ENCODE measurements at places on chromosomes 5 and 9.
A peak's percentile ranks its signal among the peaks of the same experiment; 100 is the strongest.

DNA sequence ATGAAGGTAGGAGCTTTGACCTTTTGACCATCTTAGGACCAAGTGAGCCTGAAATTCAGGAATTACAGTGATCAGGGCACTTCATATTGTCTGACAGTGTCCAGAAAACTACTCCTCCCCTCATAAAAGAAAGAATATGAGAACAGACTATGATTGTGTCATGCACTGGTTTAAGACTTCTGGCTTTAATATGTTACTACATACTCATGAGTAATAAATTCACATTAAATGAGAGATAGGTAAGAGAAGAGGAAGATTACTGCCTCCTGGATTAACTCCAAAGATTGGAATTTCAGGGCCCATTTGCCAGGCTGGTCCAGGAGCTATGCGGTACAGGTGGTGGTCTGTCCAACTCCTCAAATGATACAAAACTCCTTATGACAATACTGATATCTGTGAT lies 213.5 kb upstream of the ADRA1B start:
- DNase-seq, result no peak

GRCh38 chr5:166074582-166075481 lies 2216.6 kb upstream of the WWC1 start:
- DNase-seq, result no peak

DNA sequence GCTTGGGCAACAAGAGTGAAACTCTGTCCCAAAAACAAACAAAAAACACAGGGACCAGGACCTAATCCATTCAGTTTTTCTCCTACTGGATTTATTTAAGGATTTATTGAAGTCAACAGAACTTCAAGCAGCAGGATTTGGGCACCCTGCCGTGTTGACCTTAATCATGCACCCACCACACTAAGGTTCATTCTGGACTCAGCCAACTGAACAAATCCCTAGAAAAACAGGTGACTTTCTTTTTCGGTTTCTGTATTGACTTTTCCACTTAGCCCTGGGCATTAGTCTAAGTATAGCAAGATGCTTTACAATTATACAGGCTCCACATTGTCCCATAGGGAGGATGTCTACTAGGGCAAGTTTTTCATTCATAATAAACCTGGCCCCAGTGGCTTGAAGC lies 30.0 kb downstream of the ZNF131 start:
- DNase-seq, result no peak

- no peak for DNase-seq
These were observed 62.3 kb downstream of the GDNF start for GRCh38 chr5:37777432-37778130.

DNA sequence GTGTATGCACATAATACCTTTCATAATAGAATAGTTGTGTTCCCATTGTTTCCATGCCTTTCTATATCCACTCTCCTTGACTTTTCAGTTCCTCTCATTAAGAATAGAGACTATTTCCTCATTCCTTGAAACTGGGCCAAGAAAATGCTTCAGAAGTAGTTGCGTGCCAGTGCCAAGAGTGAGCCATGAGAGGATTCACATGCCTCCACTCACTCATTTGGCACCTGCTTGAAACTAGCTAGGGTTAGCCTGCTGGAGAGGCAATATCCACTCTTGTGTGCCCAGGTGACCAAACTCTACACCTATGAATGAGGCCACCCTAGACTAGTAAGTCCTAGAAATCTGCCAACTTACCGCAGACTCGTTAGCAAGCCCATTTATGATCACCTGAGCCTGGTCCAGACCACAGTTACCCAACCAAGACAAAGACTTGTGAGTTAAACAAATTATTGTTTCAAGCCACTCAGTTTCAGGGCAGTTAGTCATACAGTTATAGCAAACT lies 276.3 kb downstream of the EPB41L4A start:
- DNase-seq, result no peak

GRCh38 chr5:1036504-1037122 lies 28.0 kb downstream of the NKD2 start:
- DNase-seq, result no peak

- DNase-seq, result peak; percentile 44
These were observed 773.4 kb downstream of the BRINP1 start for GRCh38 chr9:118595719-118596305.

GRCh38 chr5:79263-79662 lies 12.7 kb upstream of the PLEKHG4B start:
- no peak for DNase-seq

- no peak for DNase-seq
These were observed 20.3 kb downstream of the AK8 start for GRCh38 chr9:132857616-132858342.

DNA sequence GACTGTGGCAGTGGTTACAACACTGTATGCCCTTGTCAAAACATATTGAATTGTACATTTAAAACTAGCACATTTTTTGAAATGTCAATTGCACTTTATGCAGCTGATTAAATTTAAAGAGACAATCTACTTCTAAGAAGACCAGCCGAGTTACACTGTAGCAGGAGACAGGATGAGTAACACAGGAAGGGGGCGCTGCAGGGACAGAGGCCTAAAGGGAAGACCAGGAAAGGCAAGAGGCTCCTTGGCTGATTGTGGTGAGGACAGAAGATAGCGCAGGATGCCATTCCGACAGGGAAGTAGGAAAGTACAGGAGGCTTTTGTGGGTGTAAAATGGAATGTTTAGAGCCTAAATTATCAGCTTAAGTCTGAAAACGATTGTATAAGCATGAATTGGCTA lies 28.2 kb upstream of the PPP2R2B start:
- DNase-seq, result peak; percentile 2

DNA sequence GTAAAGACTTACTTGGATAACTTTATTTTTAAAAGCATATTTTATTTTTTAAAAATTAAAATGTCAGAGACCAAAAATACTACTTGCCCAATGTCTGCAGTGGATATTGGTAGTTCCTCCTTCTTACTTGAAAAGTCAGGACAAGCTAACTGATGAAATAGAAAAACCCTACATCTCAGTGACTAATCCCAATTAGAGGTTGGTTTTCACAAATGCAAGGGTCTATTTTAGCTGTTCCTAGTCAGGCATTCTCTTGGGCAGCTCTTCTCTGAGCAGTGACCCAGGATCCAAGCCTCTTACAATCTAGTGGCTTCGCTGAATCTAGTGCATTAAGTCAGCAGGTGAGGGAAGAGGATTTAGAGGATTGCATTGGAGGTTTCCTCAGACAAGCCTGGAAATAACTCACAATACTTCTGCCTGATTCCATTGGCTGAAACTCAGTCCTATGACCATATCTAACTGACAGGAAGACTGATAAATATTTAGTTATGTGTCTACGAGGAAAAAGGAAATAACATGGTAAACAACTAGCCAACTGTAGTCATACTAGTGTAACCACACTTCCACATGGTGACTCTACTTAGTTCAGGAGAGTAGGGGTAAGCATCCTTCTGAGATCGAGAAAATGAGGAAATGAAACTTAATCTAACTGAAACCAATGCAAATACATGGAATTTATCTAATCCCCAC lies 34.2 kb upstream of the MIER3 start:
- no peak for DNase-seq

DNA sequence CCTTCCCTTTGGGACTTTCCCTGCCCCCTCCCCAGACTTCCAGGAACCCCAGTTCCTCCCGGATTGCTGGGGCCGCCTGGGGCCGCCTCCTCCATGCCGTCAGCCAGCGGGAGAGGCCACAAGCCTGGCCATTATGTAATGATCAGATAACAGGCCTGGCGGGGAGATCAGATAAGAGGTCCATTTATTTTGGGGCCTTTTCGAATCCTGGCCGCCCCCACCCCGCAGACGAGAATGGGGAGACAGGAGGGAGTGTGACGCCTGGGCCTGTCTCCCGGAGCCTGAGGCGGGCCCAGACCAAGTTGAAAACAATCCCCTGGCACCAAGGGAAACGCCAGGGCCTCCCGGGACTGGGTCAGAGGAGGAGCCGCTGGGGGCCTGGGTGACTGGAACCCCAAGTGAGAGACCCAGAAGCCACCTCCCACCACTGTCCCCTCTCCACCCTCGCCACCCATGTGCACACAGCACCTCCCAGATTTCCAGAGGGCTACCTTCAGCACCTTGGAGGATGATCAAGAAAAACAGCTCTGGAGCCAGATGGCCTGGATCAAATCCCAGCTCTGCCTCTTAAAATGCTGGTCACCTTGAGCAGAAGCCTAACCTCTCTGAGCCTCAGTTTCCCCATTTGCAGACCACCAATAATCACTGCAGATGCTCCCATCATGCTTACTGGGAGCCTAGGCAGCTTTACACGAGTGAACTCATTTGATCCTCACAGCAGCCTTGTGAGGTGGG lies 7.8 kb downstream of the ENG start:
- no peak for DNase-seq

DNA sequence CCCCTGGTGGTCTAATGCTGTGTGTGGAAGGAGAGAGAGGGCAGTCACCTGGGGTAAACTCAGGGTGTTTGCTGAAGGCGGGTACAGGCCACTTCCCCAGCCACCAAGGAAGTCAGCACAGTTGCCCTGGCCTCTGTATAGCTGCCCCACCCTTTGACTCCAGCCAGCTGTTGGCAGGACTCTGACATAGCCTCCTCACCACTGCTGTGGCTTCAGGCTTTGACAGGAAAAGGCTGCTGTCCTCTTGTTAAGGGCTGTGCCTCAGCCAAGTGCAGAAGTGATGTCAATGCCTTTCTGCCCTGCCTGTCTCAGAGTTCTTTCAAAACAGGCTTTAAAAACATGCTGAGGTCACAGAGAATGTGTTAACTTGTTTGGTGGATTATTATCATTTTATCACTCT lies 487.2 kb upstream of the KLF4 start:
- no peak for DNase-seq

- no peak for DNase-seq
These were observed 20.6 kb upstream of the CYLC2 start for GRCh38 chr9:102974530-102974929.

DNA sequence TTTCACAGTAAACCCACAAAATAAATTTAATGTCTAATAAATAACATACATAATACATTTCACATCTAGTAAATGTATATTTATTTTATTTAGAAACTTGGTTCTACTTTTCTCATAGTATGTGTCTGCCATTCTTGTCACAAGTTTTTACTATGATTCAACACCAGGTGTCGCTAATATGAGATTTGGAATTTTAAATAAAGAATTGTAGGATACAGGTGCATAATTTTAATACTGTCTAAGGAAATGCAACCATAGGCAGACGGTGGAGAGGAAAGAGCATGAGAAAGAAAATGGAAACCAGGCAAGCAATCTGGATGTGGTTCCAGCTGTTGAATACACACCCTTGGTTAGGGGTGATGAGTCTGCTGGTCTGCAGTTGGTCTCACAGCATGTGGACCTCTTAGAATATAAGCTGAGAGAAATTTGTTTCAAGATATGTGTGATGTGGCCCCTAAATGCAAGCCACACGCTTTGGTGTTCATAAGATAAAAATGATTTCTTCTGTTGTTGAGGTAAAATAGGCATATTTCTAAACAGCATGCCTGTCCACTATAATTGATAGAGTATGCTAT lies 114.7 kb upstream of the TXNDC8 start:
- DNase-seq, result no peak

GRCh38 chr5:79954620-79955019 lies 36.4 kb downstream of the MTX3 start:
- DNase-seq, result no peak

DNA sequence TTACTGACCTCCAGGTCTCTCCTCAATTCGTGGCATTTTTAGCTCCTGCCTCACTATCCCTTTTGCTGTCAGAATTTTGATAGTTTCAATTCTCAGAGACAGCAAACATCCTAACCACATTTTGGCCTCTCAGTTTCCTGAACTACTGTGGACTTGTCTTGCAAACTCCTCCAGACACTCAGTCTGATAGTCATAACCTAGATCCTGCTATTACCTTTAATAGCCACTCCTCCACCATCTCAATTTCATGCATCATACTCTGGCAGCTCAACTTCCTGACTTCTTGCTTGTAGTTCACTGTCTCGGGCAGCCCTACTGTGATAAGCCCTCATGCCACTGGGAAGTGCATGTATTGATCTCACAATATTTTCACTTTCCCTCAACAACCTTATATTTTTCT lies 481.8 kb upstream of the CDH18 start:
- no peak for DNase-seq

- no peak for DNase-seq
These were observed 6.6 kb downstream of the FBP1 start for GRCh38 chr9:94632737-94633136.

- DNase-seq, result no peak
These were observed 50.5 kb downstream of the COMMD10 start for GRCh38 chr5:116135344-116135743.

DNA sequence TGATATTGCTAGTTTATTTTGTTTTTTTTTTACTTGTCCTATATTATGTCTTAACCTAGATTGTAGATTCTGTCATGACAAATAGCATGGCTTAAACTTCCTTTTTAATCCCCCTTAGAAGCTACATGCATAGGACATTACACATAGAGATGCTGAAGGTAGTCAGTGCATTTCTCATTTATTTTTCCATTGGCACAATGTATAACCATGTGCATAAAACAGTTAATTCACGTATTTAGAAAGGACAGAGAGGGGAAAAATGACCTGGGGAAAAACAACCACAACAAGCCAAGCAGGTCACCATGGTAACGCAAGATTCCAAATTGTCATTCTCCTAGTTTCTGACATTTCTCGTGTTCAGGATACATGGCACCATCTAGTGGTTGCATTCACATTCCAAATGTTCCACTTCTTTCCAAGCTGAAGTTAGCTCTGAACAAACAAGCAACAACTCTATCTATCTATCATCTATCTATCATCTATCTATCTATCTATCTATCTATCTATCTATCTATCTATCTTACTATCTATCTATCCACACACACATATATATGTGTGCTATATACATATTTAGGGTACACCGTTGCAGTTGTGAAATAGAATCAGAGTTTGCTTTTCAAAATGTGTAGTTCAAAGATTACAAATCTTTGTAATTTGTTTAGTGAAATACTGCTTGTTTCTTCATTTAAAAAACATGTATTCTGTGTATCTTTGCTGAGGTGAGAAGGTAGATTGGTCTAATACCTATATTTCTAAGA lies 487.2 kb upstream of the ST8SIA4 start:
- DNase-seq, result peak; percentile 55

DNA sequence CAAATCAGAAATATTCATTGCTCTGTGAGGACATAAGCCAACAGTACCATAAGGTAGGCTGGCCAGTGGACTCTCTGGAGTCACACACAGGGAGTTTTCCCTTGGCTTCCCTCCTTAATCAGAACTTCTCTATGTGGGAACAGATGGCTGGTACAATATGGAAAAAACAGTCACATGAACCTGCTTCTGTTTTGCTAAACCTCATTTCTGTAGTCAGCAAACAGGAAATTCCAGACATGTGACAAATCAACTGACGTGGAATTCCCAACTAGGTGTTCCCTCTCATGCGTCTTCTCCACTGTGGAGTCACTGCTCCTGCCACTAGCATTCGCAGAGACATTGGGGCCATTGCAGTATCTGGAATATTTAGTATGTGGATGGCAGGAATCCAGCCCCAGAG lies 617.6 kb downstream of the KIF4B start:
- DNase-seq, result peak; percentile 41
